Cortex of kidney (tissue), 1 donor: ENCODE measurements at places on chromosomes 2 and 18.

DNA sequence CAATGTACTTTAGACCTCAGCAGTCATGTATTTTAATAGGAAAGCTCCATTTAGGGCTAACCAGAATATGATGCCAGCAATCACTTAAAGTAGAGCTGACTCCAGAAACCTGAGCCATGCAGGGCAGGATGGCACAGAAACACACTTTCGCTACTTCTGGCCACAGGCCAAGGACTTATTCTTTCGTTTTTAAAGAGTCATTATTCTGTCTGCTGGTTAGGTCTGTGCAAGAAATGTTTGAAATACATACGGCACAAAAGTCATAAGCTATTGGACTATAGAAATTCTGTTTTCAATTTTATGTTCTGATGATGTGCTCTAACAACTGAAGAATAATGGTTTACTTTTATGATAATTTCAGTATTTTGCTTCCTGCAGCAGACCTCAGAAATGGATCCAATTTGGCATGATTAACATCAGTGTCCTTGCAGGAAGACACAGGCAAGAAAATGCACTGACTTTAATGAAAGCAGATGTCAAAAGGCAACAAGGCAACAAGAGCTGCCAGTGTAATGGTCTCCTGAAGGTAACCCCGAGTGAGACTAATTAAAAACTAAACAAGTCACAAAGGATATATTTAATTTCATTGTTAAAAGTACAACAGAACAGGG lies 114.4 kb upstream of the CHRNA1 start:
- no peak for DNase-seq

DNA sequence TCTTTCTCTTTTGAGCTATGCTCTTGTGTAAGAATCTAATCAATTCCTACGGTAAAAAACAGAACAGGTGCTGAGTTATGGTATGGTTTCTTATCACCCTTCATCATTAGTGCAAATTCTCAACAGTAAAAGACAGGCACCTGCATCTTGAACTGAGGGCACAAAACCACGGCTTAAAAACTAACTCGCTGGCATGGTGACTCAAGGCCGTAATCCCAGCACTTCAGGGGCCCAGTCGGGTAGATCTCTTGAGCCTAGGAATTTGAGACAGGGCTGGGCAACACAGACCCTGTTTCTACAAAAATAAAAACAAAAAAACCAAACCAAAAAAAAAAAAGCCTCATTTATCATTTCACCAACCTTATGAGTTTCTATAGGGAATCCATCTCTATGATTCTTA lies 33.3 kb downstream of the THAP4 start:
- DNase-seq, result no peak

- no peak for DNase-seq
Measured at GRCh38 chr2:65727816-65728215, 295.4 kb upstream of the SPRED2 start.

DNA sequence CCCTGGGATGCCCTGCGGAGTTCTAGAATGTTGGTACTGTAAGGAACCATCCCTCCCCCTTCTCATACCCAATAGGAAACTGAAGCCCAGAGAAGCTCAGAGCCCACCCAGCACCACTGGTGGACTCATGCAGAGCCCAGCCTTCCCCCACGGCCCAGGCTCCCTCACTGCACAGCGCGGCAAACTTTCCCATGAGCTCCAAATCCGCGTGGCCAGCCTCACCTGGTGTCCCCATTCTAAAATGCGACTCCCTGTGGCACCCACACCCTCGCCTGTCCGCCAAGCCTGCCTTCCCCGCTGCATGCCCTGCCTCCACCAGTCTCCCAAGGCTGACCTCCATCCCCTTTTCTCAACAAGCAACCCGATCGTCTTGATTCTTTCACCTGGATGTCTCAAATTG lies 51.1 kb downstream of the PTGR3 start:
- no peak for DNase-seq

DNA sequence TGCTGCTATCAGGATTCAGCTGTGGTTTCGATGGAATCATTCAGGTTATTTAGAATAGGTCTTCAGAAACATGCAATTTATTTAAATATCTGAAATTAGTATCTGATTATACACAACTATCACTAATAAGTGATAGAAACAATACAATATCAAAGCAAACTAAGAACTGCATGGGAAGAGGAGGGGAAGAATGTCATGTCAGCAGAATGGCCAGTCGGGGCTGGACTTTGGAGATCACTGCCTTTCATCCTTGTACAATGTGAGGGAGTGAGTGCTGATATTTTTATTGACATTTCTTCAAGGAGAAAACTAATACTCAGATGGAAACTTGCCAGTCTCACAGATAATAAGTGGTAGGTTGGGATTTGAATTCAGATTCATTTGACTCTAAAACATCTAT lies 224.0 kb upstream of the LINC00305 start:
- DNase-seq, result no peak
